AG04450 (cell line): ENCODE measurements at places on chromosomes 5 and 9.

DNA sequence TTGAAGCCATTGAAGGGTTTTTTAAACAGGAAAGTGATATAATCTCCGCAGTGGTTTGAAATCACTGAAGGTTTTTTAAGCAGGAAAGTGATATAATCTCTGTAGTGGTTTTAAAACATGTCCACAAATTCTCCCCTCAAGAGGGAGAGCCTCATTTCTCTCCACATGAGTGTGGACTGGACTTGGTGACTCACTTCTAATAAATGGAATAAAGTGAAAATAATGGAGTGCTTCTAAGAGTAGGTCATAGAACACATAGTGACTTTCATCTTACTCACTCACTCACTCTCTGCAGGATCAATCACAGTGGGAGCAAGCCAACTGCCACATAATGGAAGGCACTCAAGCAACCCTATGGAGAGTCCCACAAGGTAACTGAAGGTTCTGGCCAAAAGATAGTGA, 12.0 kb downstream of the CTNNAL1 start:
- no peak for DNase-seq

- DNase-seq = no peak
Observed at GRCh38 chr5:108762660-108763059, 15.0 kb downstream of the FER start.

GRCh38 chr9:121601194-121601593, 50.2 kb upstream of the DAB2IP start:
- DNase-seq = no peak

DNA sequence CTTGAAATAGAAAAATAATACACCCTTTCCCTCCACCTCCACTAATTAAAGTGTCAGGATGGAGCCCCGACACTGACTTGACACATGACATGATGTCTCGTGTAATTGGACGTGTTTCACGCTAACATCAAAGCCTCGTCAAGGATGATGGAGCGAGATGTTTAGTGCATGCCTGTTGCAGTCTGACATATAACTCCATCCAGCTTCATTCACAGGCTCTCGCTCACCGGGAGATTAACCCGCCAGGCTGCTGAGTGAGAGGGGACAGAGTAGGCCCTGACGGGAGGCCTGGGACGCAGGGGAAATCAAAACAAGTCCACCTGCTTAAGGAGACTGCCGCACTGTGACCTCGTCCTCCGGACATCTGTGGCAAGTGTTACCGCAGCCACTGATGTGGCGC, 263.5 kb downstream of the SLIT3 start:
- DNase-seq = no peak

- DNase-seq = no peak
Observed at GRCh38 chr5:141877356-141878185, 639 bp downstream of the PCDH1 start.

DNA sequence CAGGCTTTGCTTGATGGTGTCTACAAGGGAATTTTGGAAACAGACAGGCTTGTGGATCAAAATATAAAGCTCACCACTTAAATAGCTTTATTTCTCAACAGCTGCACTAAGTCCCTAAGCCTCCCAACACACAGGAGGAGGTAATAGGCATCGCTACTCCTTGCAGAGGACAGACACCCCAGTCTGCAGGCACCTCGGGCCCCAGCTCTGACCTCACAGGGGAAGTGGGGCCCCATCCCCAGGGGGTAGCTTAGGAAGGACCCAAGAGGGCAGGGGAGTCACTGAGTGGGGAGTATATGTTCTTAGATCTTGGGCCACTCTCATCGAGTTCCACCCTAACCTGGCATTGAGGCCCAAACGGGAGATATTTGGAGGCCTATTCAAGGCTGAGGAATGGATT, 66.7 kb upstream of the XPA start:
- no peak for DNase-seq

DNA sequence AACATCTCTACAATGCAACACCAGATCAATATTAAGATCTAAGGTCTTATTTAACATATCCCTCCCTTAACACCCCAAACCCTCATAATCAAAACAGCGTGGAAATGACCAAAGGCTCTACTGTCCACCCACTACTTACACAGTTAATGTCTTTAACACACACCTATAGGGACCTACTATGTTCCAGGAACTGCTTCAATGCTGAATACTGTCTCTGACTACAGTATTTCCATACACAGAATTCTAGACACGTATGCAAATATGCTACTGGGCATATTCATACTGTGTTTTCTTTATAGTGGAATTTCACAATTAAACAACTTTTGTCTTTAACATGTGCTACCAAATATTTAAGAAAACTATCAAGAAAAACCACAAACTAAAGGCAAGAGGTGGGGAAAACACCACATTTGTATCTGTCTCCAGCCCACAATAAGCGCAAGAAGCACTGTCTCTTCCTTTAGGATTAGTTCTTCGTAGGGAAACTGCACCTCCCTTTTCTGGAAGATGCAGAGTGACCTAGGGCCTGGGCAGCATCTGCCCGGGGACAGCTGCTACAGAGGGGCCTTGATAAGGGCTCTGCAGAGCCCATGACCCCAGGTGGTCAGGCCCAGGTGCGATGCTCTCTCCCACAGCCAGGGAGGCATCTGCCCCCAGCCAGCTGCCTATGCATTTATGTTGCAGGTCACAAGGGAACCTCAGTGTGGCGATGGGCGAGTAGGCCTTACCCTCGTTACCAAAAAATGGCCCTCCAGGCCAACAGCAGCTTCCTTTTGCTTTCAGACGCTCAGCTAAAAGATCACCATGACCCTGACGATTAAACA, 55.2 kb downstream of the PSMB7 start:
- no peak for DNase-seq

DNA sequence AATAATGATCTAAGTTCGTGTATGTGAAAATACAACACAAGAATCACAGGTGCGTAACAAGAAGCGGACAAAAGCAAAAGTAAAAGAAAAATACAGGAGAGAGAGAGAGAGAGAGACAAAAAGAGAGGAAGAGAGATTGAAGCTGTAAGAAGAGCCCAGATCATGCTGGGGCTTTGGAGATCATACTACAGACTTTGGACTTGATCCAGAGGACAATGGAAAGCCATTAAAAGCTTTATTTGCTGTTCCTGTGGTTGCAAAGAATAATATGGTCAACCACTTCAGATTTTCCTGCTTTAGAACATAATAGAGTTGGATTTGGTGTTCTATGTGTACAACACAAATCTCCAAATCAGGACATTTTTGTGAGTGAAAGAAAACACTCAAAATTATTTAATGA, 561.4 kb downstream of the CAAP1 start:
- no peak for DNase-seq

DNA sequence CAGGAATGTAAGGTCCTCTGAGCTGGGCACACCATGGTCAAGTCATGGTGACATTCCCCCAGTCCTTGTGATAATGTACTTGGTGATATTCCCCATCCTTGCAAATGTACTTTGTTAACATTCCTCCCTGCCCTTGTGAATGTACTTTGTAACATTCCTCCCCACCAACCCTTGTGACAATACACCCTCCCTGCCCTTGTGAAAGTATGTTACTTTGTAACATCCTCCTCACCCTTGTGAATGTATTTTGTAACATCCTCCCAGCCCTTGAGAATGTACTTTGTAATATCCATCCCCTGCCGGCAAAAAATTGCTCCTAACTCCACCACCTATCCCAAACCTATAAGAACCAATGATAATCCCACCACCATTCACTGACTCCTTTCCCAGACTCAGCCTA, 53.3 kb downstream of the RAPGEF6 start:
- no peak for DNase-seq

DNA sequence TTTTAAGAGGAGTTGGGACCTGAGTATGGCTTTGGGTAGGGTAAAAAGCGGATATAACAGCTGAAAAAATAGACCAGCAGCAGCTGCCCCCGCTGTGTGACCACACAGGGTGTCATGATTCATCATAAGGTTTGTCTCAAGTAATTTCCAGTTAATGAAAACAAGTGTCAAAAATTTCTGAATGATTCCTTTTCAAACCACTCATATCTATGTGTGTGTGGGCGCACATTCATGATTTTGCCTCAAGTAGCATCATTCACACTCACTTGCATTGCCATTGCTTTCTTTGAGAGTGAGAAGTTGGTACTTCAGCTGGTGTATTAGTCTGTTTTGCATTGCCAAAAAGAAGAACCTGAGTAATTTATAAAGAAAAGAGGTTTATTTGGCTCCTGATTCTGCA, 12.1 kb upstream of the TNFAIP8 start:
- DNase-seq = no peak

DNA sequence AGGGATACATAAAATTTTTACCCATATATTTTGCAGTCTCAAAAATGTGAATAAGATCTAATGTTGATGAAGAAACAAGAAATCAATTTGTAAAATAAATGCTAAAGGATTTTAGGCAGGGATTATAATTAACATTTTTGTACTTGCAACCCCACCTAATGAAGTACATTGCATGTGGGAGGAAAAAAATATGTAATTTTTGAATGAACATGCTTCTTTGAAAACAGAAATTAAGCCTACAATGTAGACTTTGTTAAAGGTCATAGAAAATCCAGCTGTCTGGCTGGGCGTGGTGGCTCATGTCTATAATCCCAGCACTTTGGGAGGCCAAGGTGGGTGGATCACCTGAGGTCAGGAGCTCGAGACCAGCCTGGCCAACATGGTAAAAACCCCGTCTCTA, 15.6 kb downstream of the SLC27A6 start:
- no peak for DNase-seq

DNA sequence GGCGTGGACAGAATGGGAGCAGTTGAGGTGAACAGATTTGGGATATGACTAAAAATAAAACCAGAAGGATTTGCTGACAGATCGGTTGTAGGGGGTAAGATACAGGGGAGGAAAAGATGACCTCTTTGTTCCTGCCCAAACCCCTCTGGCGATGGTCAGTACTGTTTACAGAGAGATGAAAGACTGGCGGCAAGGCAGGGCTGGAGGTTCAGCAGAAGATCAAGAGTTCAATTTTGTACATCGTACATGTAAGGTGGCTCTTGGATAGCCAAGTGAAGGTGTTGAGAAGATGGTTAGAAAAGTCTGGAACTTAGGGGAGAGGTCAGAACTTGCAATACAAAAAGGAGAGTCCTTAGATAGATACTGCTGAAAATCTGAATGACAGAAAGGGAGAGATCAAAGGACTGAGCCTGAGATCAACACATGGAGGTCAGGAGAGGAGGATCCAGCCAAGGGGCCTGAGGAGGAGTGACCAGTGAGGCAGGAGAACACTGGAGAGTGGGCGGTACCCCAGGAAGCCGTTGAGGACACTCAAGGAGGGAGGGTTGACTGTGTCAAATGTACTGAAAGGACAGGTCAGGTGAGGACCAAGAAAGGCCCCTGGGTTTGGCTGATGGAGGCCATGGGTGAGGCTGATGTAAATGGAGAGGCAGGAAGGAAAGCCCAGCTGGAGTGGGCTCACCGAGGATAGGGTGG, 7.1 kb downstream of the IL4 start:
- DNase-seq = no peak

- no peak for DNase-seq
Observed at GRCh38 chr9:89807682-89808075, 202.9 kb downstream of the GADD45G start.

- DNase-seq = no peak
Observed at GRCh38 chr9:119818726-119819435, 449.6 kb upstream of the BRINP1 start.

DNA sequence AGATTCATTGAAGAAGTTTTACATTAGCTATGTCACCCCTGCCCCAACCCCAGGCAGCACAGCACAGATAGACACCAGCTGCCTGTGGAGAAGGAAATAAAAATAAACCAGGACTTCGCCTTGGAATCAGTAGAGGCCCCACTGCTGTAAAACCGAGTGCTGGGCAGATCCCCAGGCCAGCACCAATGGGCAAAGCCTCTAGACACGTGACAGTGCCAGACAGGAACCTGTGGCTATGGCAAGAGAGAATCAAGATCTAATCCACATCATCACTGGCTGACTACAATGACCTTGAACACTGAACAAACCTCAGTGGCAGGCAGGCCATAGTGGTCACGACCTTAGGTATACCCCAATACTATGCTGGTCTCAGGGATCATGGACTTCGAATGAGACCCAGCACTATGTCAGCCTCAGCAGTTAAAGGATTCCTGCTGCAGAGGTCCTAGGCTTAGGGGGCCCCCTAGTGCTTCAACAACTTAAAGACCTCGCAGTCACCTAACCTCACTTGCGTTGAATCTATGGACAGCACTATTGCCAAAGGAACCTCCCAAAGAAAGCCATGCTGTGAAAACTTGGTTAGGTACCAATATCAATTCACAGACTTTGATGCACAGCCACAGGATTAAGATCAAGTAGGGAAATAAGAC, 2118.6 kb upstream of the C9orf72 start:
- no peak for DNase-seq

GRCh38 chr5:65172486-65173129, 309.1 kb downstream of the ADAMTS6 start:
- DNase-seq = no peak

DNA sequence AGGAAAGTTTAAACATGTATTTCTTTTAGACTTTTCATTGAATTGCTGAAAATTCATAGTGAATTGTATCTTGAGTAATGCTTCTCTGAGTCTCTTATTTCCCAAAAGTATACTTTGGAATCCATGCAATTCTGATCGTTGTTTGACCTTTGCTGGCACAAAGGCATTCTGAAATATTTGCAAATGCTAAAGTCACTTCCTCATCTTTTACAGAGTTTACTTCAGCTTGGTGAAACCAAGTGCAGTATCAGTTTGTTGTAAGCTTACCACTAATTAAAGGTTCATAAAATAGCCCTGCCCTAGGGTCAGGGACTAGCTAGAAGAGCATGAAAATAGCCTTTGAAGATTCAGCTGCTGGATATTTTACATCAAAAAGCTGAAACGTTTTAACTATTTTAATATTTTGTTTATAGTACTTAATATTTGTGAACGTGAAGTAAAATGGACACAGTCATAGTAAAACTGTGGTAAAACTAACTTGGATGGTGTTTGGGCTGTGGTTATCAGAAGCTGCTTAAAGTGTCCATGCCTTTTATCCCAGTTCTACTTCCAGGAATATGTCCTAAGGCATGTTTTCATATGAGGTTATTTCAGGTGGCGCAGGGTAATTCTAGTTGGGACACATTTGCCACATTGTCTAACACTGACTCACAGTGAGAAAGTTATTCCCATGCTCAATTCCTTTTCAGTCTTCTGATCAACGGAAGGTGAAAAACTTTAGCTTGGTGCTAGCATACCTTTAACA, 45.3 kb downstream of the SLC22A5 start:
- DNase-seq = no peak

DNA sequence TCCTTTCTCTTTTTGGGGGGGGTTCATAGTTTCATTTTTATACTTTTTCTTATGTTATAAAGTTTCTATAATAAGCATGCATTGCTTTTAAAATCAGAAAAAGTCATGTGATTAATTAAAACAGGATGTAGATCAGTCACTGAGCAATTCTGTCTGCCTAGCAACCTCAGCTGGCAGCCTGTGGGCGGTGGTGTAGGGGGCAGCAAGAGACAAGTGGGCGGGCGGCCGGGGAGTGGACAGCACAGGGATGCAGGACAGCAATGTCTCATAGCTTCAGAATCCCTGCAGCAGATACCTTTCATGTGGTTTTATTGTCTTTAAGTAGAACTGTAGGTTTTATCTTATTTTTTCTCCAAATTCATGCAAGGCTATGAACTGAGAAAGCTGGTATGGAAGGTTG, 101.9 kb upstream of the S1PR3 start:
- no peak for DNase-seq

- DNase-seq = no peak
Observed at GRCh38 chr5:148653836-148654781, at the start of gene HTR4. Gene HTR4, minus strand, starts transcription at chr5:148654527. Its CDS starts 17,513 bp downstream, at chr5:148637014.

- peak; percentile 7 for DNase-seq
Observed at GRCh38 chr9:86034863-86035734, 64.3 kb downstream of the GOLM1 start.

GRCh38 chr5:40914835-40915234, 5.5 kb downstream of the C7 start:
- DNase-seq = no peak

- DNase-seq = no peak
Observed at GRCh38 chr5:116446356-116447005, 128.1 kb downstream of the SEMA6A start.
